Left cardiac atrium (tissue), 4 donors: ENCODE measurements at places on chromosomes 5 and 9.

GRCh38 chr9:96419691-96419969 lies 1.5 kb upstream of the ZNF367 start:
- no peak for DNase-seq

DNA sequence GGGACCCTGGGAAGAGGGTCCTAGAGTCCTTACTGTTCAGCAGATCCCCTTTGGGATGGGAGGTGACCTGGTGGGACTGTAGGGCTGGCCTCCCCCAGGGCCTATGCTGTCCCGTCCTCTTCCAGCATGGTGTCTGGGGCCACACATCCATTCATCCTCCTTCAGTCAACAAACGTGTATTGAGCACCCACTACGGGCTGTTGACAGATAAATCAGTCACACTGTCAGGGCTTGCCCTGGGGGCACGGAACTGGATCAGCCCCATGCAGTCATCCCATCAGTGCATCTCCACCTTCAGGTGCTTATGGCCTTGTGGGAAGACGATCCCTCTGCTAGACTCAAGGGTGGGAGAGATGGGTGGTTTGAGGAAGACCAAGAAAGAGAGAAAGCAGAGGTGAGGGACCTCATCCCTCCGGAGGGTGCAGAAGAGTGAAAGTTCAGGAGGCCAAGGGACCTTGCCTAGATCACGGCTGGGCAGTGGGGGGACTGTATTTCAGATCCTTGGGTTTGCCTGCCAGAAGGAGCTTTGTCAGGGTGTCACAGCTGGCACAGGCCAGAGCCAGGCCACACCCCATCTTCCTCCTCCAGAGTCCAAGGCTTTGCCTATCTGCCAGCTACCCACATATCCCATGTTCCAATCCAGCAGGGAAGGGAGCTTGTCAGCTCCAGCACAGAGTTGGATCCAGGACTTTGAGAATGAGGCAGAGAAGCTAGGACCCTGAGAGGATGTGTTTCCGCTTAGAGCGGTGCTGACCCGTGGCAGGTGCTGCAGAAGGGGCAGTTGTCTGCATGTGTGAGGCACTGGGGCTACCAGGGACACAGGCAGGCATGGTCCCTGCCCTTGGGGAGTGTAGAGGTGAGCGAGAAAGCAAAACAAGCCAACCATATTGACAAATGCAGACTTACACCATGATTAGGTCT lies 30.5 kb downstream of the COL27A1 start:
- peak; percentile 10 for DNase-seq

- DNase-seq: no peak
Measured at GRCh38 chr9:4099976-4100735, 199.7 kb downstream of the GLIS3 start.

- no peak for DNase-seq
Measured at GRCh38 chr5:60026161-60026560, 132.6 kb upstream of the PDE4D start.

DNA sequence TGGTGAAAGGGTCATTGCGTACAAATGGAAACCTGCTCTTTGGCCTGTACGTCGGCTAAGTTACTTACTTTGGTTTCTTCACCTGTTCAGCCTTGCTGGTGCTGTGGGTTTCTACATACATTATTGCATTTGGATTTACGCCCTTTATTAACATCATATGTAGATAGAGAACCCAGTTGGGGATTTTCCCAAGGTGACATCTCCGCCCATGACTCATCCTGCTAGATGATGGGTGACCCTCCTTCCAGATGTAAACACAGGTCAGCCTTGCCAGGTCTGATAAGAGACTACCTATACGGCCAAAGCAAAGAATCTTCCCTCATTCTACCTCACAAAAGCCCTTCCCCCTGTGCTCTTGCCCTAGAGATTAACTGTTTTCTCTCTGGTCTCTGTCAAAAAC lies 360.9 kb downstream of the KDM4C start:
- no peak for DNase-seq

GRCh38 chr9:129860653-129861446 lies 25.6 kb downstream of the USP20 start:
- no peak for DNase-seq

DNA sequence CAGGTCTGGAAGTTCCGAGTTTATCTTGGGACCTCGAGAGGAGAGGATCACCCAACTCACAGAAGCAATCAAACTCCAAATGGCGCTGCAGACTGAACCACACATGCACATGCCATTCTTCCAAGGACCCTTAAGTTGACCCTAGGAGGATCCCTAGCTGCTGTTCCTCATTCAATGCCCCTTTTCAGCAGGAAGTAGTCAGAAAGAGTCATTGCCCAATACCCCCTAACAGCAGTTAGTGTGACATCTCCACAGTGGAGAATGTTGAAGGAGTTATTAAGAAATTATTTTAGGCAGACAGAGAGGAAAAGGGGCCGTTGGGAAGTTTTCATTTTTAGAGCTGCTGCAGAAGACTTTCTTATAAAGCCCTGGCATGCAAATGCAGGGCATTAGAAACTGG lies 229.9 kb upstream of the DAB2 start:
- DNase-seq: no peak

- DNase-seq: no peak
Measured at GRCh38 chr5:10250806-10251276, 761 bp downstream of the CCT5 start.

- DNase-seq: no peak
Measured at GRCh38 chr5:138726848-138727247, 26.4 kb upstream of the CTNNA1 start.

DNA sequence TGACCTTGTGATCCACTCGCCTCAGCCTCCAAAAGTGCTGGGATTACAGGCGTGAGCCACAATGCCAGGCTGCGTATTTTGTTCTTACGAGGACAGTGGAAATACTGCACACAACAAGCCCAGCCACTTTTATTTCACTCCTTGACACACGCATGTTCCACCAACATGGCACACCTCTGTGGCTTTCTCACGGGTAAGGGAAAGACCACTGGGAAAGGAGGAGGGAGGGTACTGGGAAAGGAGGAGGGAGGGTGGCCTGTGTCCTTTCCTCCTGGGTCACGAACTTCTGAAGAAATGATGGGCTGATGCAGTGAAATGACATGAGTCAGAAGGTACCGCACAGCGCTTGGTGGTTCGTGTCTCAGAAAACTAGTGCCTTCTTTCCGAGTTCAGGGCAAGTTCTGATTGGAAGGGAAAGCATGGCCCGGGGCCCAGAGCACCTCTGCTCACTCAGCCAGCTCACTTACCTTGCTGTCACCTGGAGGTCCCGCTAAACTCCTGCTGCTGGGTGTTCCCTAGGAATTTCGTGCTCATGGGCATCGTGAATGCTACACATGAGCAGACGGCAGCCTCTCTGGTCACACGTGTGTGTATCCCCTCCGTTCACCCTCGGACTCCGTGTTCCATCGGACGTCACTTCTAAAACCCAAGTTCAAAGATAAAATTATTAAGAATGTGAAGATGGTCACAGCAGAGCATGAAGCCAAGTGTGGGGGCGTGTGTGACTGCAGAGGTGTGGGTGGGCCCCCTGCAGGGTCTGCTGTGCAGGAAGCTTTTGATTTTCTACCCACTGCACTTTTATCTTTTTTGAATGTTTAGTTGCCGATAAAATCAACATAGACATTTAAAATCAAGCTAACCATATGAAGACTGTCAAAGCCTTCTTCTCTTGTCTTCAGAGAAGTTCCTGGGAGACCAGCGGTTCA lies 42.9 kb downstream of the LAMC3 start:
- no peak for DNase-seq

DNA sequence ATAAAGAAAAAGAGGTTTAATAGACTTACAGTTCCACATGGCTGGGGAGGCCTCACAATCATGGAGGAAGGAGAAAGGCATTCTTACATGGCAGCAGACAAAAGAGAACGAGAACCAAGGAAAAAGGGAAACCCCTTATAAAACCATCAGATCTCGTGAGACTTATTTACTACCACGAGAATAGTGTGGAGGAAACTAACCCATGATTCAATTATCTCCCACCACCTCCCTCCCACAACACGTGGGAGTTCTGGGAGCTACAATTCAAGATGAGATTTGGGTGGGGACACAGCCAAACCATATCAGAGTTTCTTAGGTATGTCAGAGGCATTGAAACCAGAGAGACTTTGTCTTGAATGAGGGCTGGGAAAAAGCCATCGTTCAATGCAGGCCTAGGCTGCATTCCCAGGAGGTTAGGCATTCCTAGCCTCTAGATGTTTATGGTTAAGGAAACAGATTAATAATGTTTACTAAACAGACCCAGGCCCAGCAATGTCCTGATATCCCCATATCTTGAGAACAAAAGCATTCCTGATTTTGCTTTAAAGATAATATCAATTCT lies 7.5 kb upstream of the PAIP1 start:
- no peak for DNase-seq

GRCh38 chr9:71795097-71795813 lies 26.9 kb upstream of the CEMIP2 start:
- DNase-seq: no peak

GRCh38 chr5:55918087-55919035 lies 67.2 kb downstream of the IL31RA start:
- DNase-seq: no peak

DNA sequence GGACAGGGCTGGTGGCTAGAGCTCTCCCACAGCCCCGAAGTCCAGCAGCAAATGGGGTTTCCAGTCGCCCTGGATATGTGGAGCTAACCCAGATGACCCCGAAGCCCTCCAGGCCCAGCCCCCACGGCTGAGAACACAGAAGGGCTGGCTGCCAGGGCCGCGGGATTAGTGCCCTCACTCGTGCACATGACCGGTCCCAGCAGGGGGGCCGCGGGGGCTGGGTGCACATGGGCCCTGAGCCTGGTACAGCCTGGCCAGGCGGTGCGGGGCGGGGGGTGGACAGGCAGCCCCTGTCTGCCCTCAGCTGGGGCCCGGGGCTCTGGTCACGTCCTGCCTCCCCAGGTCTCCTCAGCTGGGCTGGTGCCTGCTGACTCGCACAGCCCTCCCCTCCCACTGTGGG lies 5.9 kb downstream of the SSNA1 start:
- DNase-seq: no peak

- peak; percentile 62 for DNase-seq
Measured at GRCh38 chr9:96169484-96169883, 132.5 kb downstream of the HSD17B3 start.

DNA sequence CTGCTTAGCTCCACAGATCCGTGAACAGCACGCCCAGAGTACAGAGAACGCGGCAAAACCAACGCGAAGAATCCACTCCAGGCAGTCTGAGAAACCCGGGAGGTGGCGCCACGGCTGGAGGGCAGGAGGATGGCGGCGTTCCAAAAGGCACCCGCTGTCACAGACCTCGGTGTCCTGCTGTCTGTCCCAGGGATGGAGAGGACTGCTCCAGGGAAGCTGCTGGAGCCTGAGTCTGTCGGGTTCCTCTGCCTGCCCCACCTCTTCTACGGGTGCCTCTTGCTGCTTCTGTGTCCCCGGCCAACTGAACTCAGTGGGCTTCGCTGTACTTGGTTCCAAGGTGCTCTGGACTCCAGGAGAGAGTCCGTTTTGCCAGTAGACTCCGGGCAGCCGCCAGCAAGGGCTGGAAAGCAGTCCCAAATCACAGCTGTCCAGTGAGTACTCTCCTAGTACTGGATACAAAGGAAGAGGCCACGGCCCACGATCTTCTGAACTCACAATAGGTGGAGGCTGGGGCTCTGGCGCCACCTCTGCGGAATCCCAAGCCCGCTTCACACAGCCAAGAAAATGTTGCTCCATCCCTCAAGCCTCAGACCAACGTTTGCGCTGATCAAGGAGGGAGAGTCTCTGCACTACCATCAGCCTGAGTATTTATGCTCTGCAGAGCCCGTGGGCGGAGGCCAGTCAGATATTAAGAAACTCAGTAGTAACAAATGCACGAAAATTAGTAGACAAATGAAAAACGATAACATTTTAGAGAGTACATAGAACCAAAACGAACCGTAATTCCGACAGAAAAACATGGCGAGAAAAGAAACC lies 440 bp downstream of the ANXA2R start:
- peak; percentile 76 for DNase-seq

DNA sequence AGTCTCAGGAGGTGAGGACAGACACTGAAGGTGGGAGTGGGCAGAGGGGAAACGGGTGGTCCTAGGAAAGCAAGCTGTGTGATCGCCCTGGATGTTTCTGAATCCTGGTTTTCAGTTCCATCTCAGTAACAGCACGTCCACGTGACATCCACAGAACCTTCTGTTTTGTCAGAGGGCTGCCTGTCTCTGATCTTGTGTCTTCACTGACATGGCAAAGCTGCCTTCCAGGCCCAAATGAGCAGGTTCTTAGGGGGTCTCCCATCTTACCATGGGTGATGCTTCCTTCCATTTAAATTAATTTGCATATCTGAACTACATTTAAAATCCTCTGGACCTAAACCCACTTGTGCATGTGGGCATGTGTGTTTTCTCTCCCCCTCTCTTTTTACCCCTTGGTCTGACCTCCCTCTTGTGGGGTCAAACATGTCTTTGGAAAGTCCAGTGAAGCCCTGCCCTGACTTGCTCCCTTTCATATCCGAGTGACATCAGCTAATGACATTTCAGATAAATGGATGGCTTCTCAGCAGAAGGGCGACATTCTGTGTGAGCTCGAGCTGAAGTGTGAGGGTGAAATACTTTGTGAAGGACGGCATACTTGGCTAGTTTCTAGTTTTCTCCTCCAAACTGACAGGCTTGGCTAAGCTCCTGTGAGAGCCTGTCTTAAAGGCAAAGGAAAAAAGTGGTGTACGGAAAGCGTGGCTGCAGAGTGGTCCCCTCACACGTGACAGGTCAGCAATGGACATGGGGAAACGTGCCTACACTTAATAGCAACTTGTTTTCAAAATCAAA lies 204.8 kb upstream of the S1PR3 start:
- DNase-seq: no peak

DNA sequence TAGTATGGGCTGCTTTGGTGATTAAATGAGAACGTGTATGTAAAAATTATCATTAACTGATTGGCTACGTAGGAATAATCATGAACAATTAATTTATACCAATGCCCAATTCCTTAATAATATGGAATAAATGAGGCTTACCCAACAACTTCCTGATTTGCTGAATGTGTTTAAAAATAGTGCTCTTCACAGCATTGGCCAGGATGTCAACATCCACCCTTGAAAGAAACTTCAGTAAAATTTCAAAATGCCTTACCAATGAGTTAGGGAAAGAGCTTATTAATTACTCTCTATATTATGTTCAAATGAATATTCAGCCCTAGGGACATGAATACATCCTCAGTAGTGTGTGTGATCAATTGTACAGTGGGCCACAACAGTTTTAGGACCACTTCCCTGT lies 401.4 kb downstream of the PSAT1 start:
- no peak for DNase-seq

DNA sequence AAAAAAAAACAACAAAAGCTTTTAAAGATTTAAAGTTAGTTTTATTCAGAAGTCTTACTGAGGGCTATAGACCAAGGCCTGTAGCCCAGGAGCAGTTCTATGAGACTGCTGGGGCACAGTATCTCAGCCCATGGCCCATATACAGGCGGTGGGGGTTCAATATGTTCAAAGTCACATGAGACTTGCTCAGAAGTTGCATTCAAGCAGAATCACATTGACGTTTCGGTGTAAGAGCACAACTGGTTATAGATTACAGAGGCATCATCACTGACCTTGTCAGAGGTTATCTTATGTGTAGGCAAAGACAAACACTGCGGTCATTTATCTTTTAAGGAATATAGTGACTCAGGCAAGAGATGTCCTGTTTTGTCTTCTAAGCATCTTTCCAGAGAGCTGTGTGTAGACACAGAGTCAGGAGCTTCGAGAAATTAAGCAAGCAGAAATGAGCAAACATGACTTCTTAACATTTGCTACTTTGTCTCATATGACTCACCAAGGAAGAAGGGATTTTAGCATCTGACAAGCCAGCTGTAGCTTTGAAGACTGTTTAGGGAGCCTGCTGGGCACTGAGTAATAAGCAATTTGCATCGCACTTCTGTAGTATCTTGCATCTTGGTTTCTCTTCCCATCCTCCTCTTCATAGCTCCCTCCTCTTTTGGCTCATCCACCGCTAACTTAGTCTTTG lies 12.9 kb upstream of the F2RL1 start:
- no peak for DNase-seq

GRCh38 chr9:117300371-117301110 lies 114.3 kb downstream of the ASTN2 start:
- DNase-seq: no peak
